ENCODE measurements at places on chromosomes 7 and 10.

DNA sequence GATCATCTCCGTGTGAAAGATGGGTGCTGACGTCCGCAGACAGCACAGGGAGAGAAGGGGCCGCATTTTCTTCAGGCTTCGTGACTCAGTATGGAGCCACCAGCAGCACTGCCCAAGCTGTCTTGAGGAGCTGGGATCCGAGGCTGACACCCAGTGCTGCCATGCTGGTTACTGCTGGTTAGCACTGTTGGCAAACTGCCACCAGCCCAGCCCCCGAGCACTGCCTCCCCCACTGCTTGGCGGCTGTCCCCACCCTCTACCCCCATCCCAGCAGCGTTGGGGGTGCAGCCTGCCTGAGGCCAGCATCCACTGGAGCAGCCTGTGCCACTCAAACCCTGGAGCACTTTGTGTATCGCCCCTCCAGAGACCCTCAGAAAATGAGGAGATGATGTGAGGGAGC lies 35.8 kb upstream of the EN2 start:
- no peak for DNase-seq

DNA sequence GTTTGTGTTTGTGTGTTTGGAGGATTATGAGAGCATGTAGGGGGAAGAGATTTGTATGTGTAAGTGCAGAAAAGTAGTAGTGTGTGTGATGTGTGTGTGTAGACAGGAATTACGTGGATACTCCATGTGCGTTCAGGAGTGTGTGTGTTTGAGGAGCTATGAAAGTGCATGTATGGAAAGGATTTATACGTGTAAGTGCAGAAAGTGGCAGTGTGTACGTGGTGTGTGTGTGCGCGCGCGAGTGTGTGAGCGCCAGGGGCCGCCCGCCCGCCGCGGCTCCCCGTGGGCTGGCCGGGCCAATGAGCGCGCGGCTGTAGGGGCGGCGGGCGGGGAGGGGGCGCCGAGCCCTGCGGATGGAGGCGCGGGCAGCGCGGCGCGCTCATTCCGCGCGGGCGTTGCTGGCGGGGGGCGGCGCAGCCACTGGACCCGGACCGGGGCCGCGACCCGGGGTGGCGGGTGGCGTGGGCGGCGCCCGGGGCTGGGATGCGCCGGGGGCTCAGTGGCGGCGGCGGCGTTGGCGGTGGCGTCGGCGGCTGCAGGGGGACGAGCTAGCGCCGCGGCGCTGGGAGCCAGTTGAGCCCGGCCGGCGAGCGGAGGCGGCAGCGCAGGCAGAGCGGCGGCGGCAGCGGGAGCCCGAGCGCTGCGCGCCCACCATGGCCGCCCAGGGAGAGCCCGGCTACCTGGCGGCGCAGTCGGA lies at the start of gene BICC1:
BICC1 (plus strand) TSS at position 382 of the 697 bp plus-strand sequence; CDS start at position 654, 272 bp downstream.
- no peak for DNase-seq

GRCh38 chr7:155401231-155401630 lies 56.7 kb upstream of the EN2 start:
- DNase-seq, result no peak

DNA sequence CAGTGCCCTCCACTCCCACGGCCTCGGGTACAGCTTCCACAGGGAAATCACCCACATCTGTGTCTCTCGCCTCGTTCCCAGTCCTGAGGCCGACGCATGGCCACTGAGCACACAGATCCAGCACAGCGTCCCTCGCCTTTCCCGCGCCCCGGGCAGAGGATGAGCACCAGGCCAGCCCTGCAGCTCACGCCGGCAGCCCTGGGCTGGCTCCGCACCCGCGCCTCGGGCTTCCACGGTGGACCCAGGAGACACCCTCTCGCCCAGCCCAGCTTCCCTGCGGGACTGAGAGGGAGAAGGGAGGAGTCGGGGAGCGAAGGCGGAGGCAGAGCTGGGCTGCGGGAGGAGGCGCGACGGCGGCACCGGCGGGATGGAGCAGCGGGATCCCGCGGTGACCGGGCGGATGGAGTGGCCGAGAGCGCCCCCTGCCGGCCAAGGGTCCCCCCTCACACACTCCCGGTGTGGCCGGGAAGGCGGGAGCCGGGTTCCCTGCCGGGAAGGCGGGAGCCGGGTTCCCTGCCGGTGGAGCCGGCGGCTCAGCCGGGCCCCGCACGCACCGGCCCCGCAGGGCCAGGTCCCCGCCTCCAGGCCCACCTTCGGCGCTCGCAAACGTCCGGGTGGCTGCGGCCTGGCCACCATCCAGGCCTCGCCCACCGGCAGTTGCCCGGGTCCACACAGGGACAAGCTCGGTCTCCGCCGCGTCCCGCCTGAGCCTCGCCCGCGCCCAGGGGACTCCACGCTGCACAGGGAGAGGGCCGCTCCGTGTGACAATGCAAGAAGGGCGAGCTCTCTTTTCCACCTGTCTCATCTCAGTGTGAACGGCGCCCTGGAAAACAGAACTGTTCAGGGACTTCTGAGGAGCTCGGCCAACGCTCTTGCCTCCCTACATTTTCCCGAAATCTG lies 110.3 kb upstream of the LANCL2 start:
- DNase-seq, result peak; percentile 90

DNA sequence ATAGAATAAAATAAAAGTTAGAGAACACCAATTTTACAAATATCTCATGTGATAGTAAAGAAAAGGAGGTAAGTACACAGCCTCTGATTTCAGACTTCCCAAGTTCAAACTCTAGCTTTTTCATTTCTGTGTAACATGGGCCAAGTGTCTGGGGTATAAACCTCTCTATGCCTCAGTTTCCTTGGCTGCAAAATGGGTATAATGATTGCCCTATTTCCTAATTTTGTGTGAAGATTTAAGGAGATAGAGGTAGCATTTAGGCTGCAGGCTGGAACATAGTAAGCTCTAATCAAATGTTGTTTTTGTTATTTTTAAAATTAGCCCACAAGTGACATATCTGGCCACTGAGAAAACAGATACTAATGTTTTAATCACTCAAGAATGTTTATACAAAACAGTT lies 26.1 kb upstream of the EPC1 start:
- no peak for DNase-seq

DNA sequence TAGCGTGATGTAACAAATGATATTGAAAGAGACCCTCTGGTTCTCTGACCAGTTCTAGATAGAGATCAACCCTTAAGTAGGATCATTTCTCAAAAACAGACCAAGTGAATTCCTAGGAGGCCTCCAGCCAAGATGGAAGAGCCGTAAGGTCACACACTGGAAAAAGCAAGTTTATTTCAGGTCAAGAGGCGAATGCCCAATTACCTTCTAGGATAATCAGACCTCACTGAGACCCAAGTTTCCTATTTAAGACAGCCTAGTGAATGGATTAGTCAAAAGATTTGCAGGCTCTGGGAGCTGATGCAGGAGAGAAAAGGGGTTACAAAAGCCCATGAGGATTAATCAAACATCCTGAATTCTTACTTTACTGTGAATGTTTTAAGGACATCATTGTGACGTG lies 486.1 kb upstream of the NRP1 start:
- no peak for DNase-seq

DNA sequence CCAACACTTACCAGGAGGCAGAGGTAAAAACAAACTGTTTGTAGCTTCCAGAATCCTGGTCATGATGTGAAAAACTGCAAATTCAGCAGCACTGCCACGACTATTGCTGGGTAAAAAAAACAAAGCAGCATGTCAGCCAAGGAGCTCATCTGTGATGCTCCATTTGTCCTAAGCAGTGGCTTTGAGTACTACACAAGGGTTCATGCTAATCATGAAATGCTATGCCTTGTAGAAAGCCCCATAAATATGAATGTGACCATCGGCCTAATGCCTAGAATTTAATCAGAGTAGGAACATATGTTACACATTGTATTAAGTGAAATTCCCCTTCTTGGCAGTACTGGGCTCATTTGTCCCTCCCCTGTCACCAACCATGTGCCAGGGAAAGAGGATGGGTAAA lies 95.4 kb downstream of the GSAP start:
- no peak for DNase-seq

- DNase-seq, result no peak
Observed at GRCh38 chr10:52525761-52526160, 211.7 kb downstream of the DKK1 start.
